Bone marrow (tissue), 2 donors: ENCODE measurements at places on chromosomes 5 and 9.
A peak's percentile ranks its signal among the peaks of the same experiment; 100 is the strongest.

- no peak for DNase-seq
Observed at GRCh38 chr5:4817767-4818166, 322.4 kb upstream of the ADAMTS16 start.

DNA sequence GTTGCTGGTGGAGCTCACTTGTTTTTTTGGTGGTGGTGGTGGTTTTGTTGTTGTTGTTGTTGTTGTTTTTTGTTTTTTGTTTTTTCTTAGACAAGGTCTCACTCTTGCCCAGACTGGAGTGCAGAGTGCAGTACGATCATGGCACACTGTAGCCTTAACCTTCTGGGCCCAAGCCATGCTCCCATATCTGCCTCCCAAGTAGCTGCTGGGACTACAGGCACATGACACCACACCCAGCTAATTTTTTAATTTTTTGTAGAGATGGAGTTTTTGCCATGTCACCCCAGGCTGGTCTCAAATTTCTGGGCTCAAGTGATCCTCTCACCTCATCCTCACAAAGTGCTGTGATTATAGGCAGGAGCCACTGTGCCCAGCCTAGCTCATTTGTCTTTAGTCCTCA lies 53.5 kb downstream of the NUP214 start:
- no peak for DNase-seq

DNA sequence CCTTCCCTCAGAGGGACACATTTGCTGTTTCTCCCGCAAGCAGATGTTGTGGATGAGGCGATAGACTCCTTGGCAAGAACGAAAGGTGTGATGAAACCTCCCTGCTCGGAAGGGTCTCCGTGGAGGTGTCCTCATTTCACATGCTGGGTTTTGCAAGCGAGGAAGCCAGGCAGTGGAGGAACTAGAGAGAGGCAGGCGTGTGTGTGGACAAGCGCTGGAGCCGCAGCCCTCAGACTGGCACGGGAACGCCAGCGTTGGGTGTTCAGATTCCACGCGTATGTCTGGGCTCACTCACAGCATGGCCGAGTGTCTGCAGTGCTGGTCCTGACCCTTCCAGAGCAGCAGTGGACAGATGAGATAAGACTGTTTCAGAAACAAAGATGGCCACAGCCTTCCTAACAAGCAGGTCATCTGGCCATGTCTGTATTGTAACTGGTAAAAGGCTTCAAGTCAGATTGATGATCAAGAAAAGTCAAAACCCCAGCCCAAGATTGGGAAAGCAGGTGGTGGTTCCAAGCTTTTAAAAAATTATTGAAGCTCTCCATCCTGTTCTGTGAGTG lies 35.0 kb upstream of the NCS1 start:
- no peak for DNase-seq

DNA sequence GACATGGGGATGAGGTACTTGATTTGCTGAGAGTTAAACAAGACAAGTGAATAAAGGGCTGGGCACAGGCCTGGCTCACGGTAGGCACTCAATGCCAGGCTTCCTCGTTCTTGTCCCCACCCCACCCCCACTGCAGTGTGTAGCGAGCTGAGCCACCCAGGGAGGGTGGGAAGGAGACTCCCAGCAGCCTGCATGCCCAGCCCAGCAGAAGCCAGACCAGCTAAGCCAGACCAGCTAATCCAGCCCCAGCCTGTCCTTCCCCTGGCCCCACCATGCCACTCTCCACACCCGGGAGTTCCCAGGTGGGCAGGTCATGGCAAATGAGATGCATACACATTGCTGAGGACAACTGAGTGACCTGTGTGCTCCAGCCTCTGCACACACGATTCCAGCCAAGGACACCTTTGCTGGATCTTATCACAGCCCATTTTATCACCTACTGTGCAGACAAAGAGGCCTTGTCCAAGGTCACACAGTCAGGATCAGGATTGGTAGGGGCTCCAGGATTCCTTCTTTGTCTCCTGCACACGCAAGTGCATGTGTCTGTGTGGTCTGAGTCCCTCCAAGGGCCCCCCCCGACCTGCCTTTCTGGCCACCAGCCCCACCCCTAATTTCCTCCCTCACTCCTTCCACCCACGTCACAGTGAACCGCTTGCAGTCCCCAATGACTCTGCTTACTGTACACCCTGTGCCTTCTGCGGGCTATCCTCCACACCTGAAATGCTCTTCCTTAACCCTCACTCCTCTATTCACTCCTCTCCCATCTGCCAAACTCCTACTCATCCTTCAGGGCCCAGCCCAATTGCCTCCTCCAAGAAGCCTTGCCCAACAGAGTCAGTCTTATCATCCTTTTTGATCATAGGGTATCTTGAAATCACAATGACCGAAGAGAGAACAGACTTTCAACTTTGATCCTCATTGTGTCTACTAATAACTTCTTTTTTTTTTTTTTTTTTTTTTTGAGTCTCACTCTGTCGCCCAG lies 26.6 kb downstream of the DUSP1 start:
- DNase-seq = no peak

DNA sequence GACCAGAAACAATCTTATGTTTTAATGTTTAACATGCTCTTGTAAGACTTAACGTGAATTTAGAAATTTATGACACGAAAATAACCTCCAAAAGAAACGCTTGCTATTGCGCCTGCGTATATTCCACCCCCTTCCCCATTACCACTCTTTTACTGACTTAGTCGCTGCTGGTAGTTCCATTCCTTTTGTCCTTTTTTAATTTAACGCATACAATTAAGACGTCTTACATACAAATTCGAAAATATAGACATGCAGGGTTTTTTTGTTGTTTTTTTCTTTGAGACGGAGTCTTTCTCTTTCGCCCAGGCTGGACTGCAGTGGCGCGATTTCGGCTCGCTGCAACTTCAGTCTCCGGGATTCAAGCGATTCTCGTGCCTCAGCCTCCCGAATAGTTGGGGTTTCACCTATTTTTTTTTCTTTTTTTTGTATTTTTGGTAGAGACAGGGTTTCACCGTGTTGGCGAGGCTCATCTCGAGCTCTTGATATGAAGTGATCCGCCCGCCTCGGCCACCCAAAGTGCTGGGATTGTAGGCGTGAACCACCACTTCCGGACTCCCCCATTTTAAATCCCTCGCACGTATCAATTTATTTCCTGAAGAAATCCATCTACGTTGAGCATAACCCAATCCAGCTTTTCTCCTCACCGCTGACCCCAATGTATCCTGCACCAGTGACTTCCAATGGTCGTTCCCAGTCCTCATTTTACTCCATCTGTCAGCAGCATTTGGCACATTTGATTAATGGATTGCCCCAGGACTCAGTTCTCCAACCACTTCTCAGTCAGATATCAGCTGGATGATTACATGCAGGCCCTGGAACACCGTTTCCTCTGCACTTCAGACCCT lies 684 bp upstream of the MED7 start:
- peak; percentile 23 for DNase-seq
